Cerebellum (tissue), 4 donors: ENCODE measurements at places on chromosomes 11 and 22.

- no peak for DNase-seq
Observed at GRCh38 chr11:100816823-100817222, 129.7 kb downstream of the ARHGAP42 start.

DNA sequence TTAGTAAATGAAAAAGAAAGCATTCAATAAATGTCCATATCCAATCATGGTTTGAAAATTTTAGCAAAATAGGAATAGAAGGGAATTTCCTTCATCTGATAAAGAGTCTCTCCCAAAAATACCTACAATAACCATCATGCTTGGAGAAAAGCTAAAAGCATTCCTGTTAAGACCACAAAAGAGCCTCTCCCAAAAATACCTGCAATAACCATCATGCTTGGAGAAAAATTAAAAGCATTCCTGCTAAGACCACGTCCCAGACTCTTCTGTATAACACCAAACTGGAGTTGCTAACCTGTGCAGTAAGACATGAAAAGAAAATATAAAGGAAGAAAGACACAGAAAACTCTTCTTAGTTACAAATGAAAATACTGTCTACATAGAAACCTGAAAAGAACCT, 69.4 kb downstream of the LINC01488 start:
- DNase-seq, result no peak

DNA sequence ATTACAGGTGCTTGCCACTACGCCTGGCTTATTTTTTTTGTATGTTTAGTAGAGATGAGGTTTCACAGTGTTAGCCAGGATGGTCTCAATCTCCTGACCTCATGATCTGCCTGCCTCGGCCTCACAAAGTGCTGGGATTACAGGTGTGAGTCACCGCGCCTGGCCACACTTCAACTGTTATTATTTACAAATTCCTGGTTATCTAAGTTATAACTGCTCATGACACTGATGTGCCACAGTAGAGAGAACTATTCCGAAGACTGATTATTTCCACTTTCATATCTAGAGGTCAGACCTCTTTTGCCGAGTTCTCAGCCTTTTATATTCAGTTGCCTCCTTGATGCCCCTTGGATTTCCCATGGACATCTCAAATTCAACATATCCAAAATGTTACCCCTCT, 3.9 kb upstream of the NUP160 start:
- no peak for DNase-seq

- no peak for DNase-seq
Observed at GRCh38 chr11:120023120-120023519, 114.8 kb downstream of the TRIM29 start.

GRCh38 chr11:122190768-122191167, 74.8 kb upstream of the BLID start:
- DNase-seq, result no peak

DNA sequence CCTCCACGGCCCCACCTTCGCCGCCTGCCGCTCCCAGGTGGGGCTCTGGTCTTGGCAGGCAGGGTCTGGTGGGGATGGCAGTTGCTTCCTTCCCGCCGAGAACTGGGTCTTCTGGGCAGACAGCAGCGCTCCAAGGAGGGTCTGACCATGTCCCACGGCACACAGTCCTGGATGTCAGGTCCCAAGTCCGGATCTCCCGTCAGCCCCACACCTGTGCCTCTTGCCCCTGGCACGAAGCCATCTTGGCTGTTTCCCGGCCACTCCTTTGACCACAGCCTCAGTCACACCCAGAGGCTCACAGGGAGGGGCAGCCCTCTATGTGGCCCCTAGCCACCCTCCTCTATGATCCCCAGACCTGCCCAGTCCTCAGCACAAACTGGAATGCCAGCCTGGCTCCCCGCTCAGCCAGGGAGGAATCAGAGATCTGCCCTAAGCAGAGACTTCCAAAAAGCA, 14.3 kb downstream of the MUC5B start:
- DNase-seq, result no peak

DNA sequence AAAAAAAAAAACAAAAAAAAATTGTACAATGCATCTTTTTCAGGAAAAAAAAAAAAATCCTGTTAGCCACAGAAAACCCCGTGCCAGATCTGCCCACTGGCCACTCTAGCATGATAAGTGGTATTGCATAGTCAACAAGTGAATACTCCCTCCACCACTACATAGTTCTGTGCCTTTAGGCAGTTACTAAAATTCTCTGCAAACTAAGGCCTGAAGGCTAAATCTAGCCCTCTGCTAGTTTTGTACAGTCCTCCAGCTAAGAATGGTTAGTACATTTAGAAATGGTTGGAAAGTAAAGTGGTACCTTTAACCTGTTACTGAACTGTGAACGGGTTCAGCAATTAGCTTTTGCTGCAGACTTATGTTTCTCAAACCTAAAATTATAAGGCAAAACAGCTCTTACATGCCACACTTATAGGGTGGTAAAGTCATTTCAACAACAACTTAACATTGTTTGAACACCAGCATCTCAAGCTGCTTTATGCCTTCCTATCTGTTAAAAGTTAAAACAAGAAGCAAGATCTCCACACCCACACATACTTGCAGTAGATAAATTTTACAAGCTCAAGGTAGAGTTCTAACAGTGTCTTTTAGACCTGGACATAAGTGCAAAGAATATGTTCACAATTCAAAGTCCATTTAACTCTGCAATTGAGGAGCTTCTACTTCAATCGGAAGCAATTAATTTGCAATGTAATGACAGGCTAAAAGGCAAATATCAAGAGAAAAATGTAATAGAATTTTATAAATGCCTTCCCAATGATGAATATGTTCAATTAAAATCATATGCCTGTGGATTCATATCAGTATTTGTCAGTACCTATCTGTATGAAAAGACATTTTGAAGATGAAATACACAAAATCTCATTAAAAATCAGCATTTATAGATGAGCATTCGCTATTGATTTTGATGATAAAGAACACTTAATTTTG, 7.3 kb downstream of the C11orf71 start:
- DNase-seq, result no peak

DNA sequence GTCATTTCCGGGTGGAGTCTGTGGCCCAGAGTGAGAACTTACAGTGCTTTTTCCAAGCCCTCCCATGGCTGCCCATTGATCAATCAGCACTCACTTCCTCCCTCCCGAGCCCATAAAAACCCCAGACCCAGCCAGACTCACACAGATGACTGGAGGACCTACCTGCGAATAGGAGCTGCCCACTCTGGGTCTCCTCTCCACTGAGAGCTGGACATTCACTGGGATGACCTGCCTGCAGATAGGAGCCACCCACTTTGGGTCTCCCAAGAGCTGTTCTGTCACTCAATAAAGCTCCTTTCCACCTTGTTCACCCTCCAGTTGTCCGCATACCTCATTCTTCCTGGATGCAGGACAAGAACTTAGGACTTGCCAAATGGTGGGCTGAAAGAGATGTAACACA, 56.0 kb upstream of the B3GNT6 start:
- no peak for DNase-seq

DNA sequence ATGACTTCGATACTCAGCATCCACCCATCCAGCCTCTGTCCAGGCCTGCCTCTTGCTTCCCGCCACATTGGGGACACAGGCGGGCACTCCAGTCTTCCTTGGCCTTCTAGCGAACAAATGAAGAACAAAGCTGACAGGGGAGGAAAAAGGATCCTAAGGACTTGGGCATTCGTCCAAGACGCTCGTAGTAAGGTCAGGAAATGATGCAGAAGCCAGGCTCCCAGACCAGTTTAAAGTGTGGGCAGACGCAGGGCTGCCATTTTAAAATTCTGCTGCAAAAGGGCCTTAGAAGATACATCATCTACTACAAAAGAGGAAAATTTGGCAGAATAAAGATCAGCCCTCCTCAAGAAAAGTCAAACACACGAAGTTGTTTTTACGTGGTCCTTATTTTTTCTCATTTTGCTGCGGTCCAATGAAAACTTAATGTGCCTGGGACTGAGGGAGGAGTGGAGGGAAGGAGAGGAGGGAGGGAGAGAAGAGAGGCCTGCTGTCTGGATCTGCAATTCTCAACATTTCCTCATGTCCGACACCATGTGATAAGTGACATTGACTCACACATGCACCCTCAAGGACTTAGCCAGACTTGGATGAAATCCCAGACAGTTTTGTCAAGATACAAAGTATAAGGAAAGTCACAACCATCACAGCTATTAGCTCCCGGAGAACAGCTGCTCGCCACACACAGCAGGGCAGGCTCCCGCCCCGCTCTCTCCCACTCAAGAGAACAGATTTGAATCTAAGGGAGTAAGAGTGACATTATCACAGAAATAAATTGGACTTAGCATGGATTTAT, 5.7 kb downstream of the DNAL4 start:
- DNase-seq, result no peak

DNA sequence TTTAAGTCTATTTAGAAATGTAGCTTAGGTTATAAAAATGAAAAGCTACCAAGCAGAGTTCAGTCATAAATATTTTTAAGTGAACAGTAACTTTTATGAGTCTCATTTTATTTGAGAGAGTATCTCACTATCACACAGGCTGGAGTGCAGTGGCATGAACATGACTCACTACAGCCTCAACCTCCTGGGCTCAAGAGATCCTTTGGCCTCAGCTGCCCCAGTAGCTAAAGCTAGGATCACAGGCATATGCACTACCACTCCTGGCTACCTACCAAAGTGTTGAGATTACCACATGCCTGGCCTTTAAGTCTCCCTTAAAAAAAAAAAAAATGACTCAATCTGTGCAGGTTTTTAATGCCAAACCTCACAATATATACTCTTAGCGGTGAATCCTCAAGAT, 34.7 kb upstream of the CLNS1A start:
- DNase-seq, result no peak

DNA sequence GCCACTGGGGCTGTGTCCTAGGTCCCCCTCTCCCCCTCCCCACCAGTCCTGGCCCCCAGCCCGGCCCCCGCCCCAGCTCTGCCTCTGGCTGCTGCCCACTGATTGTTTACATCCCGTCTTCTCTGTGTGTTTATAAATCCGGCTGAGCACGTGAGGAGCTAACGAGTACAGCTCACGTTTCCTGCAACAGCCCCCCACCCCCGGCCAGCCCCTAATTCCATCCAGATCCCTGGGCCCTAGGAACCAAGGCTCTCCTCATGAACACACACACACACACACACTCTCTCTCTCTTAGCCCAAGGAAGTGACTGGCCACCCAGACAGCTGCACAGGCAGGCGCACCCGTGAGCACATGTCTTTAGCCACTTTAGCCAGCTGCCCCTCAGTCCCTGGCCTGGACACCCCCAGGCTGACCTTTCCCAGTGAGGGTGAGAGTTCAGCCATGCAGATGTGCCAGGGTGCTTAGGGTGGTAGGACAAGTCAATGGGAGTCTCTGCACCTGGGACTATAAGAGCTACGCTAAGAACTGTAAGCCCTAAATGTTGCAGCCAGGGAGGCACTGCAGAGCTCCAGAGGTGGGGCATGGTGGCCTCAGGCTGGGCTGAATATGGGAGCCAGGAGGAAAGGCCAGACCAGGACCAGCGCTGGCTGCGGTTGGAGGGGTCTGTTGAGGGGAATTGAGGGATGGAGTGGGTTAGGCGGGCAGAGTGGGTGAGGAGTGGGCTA, 2.9 kb downstream of the CLCF1 start:
- DNase-seq, result no peak

DNA sequence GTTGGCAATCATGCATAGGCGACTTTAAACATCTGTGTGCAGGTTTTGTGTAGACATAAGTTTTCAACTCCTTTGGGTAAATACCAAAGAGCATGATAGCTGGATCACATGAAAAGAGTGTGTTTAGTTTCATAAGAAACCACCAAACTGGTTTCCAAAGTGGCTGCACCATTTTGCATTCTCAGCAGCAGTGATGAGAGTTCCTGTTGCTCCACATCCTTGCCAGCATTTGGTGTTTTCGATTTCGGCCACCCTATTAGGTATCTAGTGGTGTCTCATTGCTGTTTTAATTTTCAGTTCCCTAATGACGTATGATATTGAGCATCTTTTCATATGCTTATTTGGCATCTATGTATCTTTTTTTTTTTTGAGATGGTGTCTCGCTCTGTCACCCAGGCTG, 62.8 kb upstream of the CCND1 start:
- no peak for DNase-seq

DNA sequence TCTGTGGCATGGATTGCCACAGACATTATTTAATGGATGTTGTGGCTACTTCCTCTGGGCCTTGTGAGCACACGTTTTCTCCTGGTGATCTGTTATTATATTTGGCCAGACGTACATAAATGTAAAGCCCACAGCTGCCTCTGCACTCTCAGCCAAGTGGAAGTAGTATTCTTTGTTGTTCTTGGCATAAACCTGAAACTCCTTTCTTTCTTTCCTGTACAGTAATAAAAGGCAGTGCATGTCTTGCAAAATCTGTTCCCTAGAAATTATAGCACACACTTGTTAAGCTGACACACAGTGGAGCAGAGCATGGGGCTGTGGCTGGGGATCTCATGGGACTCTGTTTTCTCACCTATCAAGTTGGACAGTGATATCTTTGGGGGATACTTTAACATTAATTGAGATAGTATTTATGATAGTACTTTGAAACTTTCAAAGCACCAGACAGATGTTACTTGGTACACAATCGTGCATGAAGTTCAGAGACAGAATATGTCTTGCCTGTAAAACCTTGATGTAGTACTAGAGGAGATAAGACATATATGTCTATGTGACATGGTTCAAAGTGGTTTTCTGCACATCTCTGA, 20.9 kb downstream of the PANX1 start:
- no peak for DNase-seq

GRCh38 chr11:48073031-48073861, 92.9 kb downstream of the PTPRJ start:
- DNase-seq, result no peak

GRCh38 chr11:69240332-69241074, 53.5 kb upstream of the MYEOV start:
- DNase-seq, result peak; percentile 19

DNA sequence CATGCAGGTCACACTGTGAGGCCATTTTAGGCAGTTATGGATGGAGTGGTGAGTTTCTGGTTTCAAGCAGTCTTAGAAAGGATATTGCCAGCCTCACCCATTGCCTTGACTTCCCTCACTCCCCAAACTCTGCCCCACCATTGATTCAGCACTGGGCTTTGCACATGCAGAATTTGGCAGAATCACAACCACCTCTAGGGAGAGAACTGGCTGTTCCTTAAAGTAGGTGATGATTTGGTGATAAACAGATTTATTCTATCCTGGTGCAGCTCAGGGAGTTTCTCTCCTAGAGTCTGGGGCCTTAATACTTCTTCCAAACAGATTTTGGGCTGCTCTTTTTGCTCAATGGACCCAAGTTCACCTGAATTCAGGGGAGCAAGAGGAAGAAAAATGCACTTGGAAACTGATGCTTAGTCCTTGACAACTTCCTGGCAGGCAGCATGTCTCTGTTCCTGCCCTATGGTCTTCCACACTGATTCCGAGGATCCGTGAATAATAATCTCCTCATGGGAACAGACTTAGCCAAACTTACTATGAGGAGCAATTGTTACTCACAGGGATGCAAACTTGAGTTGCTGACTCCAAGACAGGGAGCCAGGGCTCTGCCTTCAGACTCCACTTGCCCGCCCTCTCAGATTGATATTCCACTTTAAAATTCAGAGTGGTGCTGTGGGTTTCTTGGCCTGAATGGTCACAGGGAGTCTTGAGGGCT, 129.7 kb upstream of the PARVA start:
- no peak for DNase-seq

GRCh38 chr11:69879729-69880005, 60.5 kb upstream of the FGF3 start:
- no peak for DNase-seq

- no peak for DNase-seq
Observed at GRCh38 chr11:121928597-121929580, 187.1 kb downstream of the BLID start.
